C1 segment of cervical spinal cord (tissue), 14 donors: ENCODE measurements at places on chromosomes 2 and 18.

DNA sequence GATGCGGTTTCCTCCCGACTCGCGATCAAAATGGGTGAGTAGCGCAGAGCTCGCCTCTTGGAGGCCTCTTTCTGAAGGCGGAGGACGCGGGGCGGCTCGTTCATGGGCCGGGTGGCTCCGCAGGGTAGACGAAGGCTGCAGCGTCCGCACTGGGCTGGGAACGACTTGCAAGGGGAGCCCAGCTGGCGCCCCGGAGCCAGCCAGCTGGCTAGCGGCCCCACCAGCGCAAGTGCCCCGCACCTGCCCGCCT, 328 bp upstream of the PASK start:
- DNase-seq, result no peak

DNA sequence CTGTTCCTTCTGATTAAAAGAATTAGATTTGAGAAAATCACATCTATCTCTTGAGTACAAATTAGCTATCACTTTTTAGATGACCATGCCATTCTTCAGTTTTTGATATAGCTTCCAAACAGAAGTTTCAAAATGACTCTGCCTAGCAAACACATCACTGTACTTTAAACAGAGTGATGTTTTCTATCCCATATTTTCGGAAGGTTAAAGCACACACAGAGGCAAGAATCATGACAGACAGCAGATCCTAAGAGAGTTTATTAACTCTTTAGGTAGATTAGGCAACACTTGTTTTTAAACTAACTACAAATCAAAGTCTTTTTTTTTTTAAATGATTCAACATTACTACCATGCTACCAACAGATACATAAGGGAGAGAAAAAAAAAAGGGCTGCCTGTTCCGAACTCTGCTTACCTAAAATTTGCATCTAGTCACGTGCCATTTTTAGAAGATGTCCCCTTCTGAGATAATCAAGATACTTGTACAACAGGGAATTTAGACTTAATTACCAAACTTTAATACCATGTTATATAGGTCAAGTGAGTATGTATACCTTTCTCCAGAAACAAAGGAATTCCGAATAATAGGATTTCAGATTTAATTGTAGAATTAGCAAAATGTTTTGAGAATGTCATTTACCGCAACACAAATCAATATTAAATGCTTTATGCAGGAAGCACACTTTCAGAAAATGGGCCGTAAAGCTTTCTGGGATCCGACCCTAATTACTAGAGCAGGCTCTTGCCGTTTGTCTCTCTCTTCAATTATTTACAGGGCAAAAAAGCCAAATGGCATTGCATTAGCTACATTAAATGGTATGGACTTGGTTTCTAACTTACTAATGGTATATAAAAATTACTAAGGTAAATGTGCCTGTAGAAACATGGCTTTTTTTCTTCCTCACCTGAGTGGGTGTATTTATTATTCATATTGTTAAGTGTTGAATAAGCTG, 2.6 kb downstream of the RBMS1 start:
- no peak for DNase-seq

- no peak for DNase-seq
Measured at GRCh38 chr2:12259493-12259892, 457.2 kb upstream of the TRIB2 start.

DNA sequence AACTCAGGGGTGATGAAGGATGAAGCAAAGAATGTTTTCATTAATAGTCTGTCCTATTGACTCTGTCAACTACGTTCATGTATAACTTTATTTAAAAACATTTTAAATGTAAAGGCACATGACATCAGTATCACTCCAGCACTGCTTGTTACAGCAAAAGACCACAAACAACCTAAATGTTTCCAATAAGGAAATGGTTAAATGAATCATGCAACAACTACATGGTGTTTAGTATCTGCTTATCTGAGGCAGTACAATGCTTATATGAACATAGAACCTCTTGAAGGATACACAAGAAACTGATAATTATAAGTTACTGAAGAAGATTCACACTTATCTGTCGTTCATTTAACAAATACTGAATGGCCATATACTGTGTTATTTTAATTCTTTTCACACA, 8.4 kb downstream of the BARD1 start:
- DNase-seq, result no peak

DNA sequence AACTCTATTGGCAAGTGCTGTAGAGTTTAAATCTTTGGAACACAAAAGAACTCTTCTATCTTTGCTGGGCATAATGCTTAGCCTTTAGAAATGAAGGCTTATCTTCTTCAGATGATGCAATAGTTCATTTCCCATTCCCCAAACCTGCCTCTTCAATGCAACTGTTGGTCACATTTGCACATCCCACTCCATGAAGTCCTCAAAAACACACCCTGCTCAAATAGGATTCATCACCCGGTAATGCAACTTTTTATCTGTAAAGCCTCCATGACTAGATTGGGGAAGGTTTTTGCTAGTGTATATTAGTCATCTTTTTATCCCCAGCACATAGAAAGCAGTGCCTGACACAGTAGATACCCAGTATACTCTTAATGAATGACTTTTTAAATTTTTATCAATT, 376.4 kb downstream of the RBM43 start:
- no peak for DNase-seq
